ENCODE measurements at places on chromosomes 16 and 17.

- no peak for DNase-seq
Observed at GRCh38 chr17:16873174-16874035, 98.5 kb downstream of the TNFRSF13B start.

DNA sequence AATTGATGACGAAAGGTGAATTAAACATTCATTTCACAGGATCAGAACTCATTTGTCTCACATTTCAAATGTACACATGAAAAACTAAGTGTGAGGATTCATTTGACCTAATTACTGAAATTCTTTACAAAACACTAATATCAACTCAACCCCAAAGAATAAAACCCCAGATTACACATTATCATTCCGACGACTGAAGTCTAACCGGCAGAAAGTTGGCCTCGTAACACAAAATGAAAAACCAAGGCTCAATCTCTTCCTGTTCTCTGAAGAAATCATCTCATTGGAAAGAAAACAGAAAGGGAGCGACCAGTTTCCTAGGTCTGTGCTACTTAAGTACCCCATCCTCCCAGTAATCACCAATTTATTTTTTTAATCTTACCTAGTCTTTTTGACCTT, 1.8 kb downstream of the JPT1 start:
- DNase-seq, result no peak

DNA sequence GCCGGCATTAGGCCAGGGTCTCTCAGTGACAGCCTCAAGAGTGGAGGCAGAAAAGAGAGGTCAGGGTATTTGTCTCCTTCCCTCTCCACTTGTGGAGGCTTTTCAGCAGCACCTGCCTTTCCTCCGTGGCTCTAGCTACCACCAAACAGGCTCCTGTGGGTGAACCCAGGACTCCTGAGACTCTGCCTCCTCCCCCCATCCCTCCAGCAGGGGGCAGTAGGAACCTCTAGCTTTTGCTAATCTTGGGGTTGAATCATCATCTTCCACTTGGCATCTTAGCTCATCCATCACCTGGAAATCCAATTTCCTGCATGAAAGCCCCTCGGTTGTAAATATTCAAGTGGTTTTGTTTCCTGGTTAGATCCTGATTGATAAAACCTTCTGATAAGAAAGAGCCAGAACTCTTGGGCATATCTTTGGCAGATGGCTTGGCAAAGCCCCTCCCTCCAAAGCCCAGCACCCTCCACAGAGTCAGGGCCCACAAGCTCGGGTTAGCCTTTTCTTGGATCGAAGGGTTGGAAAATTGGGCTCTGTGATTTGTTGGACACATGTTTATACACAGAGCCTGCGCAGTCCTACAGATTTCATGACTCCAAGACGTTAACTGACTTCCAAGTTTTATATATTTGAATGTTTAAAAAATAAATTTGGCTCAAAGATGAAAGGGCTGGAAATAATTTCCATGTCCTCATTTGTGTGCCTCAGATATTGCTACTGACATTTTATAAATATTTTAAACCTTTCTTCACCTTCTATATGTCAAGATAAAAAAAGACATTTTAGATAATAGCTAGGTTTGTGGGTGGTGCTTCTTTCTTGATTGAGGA, 322.1 kb downstream of the MAP2K4 start:
- no peak for DNase-seq

- DNase-seq, result no peak
Observed at GRCh38 chr17:19883537-19884215, 15.9 kb upstream of the ULK2 start.

- no peak for DNase-seq
Observed at GRCh38 chr16:73713778-73714495, 582.7 kb upstream of the PSMD7 start.

- DNase-seq, result no peak
Observed at GRCh38 chr17:73777131-73777449, 132.8 kb upstream of the SDK2 start.

DNA sequence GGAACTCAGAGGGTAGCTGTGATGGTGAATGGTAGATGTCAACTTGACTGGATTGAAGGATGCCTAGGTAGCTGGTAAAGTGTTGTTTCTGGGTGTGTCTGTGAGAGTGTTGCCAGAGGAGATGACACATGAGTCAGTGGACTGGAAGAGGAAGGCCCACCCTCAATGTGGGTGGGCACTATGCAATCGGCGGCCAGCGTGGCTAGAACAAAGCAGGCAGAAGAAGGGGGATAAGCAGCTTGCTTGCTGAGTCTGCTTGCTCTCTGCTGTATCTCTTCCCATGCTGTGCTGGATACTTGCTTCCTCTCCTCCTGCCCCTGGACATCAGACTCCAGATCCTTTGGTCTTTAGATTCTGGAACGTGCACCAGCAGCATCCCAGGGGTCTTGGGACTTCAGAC, 128.1 kb downstream of the AIPL1 start:
- no peak for DNase-seq

All from stimulated activated CD8-positive, alpha-beta memory T cell treated with anti-CD3 and anti-CD28 coated beads, Interleukin-2, amount 100 ng/mL, for 1 hour (primary cell).